ENCODE measurements at places on chromosomes 1 and 21. TPM values are rescaled to one million over a fixed set of nuclear protein-coding genes. Genes with fewer than 3 reads are reported as not detected.

GRCh38 chr21:17428484-17428869 lies 84.4 kb upstream of the CXADR start:
- no peak for DNase-seq

DNA sequence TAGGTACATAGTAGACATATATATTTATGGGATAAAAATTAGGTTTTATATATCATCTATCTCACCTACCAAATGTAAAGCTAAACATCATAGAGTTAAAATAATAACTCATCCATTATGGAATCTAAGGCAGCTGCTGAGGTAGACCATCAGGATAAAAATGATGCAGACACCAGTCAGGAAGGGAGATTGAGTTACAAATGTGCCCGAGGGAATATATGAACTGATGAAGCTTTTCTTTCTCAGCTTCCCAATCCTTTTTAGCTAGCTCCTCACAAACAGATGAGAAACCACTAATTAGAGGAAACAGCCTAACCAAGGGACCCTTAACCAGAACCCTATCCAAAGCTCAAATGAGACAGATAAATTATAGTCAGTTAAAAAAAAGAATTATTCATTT lies 20.9 kb downstream of the TTLL7 start:
- DNase-seq, result no peak

GRCh38 chr1:40914927-40915569 lies 52.9 kb upstream of the CITED4 start:
- DNase-seq, result no peak

DNA sequence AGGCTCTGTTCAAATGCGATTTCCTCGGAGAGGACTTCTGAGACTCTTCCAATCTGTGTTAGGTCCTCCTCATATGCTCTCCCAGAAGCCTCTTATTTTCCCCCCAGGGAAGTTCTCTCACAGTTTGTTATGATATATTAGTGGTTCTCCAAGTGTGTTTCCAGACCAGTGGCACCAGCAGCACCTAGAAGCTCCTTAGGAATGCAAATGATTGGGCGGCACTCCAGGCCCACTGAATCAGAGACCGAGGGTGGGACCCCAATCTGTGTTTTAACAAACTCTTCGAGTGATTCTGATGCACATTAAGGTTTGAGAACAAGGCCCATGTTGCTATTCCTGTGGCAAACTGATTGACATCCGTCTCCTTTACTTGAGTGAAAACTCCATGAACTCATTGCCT lies 63.0 kb downstream of the NMNAT2 start:
- DNase-seq, result no peak

DNA sequence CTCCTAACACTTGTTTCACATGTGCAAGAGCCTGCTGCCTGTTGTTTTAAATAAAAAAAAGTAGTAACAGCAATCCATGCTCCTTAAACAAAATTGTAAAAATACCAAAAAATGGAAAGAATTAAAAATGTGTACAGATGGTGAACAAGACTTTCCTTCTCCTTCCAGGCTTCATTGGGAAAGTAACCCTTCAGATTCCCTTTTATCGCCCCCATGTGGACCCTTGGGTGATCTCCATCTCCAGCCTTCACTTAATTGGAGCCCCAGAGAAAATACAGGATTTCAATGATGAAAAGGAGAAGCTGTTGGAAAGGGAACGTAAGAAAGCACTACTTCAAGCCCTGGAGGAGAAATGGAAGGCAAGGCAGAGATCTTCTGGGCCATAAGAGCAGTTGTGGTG lies 14.2 kb downstream of the VPS13D start:
- no peak for DNase-seq

DNA sequence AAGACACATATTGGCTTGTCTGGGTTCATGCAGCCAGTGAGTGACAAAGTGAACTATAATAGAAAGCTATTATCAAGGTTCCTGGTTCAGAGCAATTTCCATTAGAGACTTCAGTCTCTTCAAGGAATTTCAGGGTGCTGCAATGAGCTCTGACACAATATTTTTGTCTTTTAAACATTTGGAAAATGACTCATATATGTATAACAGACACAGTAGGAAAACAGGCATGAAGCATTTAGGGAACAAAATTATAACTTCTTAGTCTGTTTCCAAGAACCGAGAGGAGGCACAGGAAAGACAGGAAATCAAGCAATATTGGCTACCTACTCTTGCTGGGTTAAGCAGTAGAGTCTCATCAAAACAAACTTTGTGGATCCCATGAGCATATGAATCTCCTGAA lies 170.4 kb downstream of the PTPRC start:
- no peak for DNase-seq

- no peak for DNase-seq
Observed at GRCh38 chr1:186091222-186091720, 283.8 kb downstream of the TPR start.

- no peak for DNase-seq
Observed at GRCh38 chr1:225539069-225539468, 111.2 kb upstream of the LBR start.

DNA sequence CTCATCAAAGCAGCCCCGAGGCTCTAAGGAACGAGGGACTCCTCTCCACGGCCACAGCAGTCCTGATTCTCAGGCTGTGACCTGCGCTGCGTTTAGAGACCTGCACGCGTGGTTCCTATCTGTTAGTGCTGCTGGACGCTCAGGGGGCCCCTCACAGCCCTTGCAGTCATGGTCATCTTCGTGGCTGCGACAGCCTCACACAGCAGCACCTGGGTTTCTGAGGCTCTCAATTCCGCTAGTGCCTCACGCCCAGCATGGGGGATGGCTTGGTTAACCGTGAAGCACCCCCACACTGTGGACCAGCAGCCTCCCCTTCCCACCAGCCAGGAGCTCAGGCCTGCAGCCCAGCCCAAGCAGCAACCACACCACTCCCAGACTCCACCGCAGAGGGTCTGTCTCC lies 7.8 kb downstream of the MORN1 start:
- no peak for DNase-seq

DNA sequence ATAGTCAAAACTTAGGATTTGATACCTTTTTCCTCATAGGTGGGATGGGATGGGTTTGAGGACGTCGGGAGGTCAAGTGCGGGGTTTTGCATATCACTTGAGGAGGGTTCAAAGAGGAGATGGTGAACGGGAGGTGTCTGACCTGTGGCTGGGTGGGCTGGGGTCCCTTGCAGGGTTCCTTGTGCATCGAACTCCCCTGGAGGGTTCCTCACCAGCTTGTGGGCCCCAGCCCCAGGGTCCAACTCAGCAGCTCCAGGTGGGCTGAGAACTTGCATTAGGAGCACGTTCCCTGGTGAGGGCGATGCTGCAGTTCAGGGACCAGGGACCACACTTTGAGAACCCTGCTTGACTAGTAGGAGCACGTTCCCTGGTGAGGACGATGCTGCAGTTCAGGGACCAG lies 23.2 kb downstream of the TRPM2 start:
- DNase-seq, result no peak

DNA sequence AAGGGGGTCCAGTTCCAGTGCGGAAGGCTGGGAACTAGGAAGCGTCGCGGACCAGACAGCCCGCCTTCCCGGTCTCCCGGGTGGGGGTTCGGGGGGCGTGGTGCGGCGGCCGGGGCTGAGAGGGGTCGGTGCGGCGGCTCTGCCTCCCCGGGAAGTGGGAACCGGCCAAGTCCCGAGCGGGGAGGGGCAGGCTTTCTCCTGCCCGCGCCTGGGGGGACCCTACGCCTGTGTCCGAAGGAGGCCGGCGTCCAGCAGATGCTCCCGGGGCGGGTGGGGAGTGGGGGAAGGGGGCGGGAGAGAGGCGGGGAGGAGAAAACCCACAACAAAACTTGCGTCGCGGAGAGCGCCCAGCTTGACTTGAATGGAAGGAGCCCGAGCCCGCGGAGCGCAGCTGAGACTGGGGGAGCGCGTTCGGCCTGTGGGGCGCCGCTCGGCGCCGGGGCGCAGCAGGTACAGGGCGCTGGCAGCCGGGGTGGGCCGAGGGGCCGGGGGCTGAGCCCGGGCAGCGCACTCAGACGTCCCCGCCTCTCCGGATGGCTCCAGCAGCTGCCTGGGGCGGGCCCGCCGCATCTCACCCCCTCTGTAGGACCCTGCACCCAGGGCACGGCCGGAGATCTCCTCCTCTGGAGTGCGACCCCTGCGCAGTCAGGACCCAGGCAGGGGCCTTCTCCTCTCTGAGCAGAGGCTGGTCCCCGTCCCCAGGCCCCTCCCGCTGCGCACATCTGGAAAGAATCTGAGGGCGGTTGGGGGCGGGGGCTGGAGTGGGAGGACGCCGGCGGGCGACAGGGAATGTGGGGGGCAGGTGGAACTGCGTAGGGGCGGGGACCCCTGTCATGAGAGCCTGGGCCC lies at the start of gene PODN:
PODN (plus strand) TSS at position 355 of the 849 bp plus-strand sequence. CDS start 7,643 bp downstream, outside the sequence.
- DNase-seq, result no peak

- DNase-seq, result no peak
Observed at GRCh38 chr1:5067246-5067645, 412.8 kb downstream of the AJAP1 start.

DNA sequence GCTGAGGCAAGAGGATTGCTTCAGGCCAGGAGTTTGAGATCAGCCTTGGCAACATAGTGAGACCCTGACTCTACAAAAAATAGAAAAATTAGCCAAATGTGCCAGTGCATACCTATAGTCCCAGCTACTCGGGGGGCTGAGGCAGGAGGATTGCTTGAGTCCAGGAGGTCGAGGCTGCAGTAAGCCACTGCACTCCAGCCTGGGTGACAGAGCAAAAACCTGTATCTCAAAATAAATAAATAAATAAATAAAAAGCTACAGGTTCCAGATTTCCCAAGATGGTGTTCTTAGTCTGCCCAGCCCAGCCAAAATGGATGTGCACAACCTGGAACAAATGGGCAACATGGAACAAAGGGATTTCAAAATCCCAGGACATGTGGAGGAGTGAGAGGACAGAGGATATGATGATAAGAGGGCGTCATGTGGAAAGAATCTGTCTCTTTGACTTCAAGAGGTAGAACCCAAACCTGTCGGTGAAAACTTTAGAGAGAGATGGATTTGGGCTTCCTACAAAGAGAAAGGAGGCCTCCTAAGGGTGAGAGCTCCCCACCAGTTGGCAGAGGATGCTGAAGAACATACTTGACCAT lies 3.2 kb downstream of the EDARADD start:
- no peak for DNase-seq

DNA sequence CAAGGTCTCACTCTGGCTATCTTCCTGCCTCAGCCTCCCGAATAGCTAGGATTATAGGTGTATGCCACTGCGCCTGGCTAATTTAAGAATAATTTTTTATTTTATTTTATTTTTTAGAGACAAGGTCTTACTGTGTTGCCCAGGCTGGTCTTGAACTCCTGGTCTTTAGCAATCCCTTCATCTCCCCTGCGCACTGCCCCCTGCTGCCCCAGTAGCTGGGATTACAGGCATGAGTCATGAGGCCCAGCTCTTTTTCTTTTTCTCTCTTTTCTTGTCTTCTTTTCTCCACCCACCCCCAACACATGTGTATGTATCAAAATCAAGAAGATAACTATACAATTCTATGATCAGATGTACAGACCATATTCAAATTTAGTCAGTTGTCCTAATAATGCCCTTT lies 87.2 kb downstream of the PEX14 start:
- DNase-seq, result no peak

- no peak for DNase-seq
Observed at GRCh38 chr1:29179641-29180184, 2.0 kb downstream of the SRSF4 start.

GRCh38 chr1:220135755-220136154 lies 41.8 kb downstream of the IARS2 start:
- DNase-seq, result no peak

GRCh38 chr1:111704776-111705175 lies 34.4 kb downstream of the INKA2 start:
- DNase-seq, result no peak

- DNase-seq, result peak; percentile 46
Observed at GRCh38 chr1:189669846-189670245, 807.8 kb downstream of the BRINP3 start.

DNA sequence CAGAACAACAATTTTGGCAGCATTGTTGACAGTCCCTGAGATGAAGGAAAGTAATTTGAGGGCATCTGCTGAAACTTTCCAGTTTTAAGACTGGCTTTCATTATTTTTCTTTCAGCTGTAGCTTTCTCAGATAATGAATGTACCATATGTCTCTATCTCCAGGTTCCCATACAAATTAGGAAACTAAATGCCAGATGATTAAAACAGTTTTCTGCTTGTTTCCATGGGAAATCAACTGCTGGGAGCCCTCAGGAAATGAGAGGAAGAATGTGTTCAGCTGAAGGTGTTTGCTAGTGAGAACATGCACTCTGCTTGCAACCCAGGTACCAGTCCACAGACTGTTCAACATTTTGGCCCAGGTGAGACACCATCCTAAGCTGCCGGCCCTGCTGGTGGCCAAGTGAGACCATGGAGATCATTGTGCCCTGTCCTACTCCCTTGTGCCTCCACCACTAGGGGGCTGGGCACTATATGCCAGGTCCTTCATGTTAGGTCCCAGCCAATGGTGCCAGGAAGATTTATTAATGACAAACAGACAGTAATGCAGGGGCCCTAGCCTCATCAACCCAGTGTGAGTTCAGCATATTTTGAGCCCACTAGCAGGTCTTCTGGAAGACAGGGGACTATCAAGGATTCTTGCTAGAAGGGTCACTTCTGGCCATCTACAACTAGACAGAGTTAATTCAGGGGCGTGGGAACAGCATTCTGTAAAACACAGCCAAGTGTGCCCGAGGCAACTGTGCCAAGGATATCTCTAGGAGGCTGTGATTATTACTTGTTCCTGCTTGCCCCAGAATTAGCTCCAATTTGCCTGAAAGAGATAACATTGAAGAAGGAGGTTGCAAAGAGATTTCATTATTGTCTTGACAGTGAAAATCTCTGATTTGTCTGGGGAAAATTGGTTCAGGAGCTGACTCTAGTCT lies 17.0 kb upstream of the LRRC8C start:
- no peak for DNase-seq

GRCh38 chr1:161158316-161159010 lies 837 bp upstream of the USP21 start:
- DNase-seq, result no peak

- DNase-seq, result peak; percentile 61
Observed at GRCh38 chr1:151047591-151047924, at the start of gene C1orf56. TSS of gene C1orf56 (plus strand) at chr1:151047751. CDS start at chr1:151047848, 97 bp downstream.

- DNase-seq, result no peak
Observed at GRCh38 chr1:26282401-26282918, 2.6 kb downstream of the SH3BGRL3 start.

DNA sequence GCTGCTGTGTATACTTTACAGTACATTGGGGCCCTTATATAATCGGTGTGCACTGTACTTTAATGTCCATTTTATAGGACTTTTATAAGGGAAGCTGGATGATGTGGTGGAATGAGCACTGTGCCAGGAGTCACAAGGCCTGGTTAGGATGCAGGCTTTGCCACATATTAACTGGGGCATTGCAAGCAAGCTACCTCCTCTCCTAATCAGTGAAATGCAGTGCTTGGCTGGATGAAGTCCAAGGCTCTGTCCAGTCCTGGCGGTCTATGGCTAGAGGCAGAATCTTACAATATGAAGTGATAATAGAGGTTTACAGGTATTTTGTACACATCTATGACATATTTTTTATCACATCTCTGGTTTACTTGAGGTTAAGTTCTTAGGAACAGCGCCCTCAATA lies 1.7 kb upstream of the PKP1 start:
- no peak for DNase-seq

CYP4A22 gene
- not detected for total RNA-seq

SFN gene
- 30.1 TPM for total RNA-seq

CSRP1 gene
- total RNA-seq, result 611 TPM

NUAK2 gene
- 18.4 TPM for total RNA-seq

GPR161 gene
- 26.0 TPM for total RNA-seq

MANEAL gene
- 13.2 TPM for total RNA-seq
